ENCODE measurements at places on chromosomes 2 and 18. TPM values are rescaled to one million over a fixed set of nuclear protein-coding genes. Genes with fewer than 3 reads are reported as not detected.

The CPS1 gene
- 2.6 TPM for total RNA-seq

The CD8B2 gene
- total RNA-seq = 4.4 TPM

DNA sequence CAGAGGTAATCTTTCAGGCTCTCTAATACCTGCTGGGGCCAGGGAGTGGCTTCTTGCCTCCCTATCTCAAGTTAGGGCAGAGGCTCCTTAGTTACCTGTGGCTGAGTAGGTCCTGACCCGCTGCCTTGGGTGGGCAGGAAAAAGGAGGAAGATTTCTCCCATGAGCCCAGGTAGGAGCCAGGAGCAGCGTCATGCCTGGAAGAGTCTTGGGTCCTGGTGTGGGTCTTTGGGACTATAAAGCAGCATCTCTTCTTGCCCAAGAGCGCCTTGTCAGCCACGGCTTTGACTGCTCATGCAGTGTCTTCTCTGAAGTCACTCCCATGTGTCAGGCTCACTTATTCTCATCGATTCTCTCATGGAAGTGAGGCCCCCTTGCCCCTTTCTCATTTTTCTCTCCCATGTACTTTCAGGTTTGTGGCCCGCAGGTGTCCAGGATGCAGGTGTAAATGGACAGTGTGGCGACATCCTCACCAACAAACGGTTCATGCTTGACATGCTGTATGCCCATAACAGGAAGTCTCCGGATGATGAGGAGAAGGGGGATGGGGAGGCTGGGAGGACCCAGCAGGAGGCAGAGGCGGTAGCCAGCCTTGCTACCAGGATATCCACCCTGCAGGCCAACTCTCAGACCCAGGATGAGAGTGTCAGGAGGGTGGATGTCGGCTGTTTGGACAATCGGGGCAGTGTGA lies 111.2 kb downstream of the TPGS2 start:
- no peak for DNase-seq

- no peak for DNase-seq
Observed at GRCh38 chr18:9772847-9773677, 65.0 kb downstream of the RAB31 start.

- DNase-seq = no peak
Observed at GRCh38 chr2:43592443-43592842, 3.4 kb downstream of the THADA start.

DNA sequence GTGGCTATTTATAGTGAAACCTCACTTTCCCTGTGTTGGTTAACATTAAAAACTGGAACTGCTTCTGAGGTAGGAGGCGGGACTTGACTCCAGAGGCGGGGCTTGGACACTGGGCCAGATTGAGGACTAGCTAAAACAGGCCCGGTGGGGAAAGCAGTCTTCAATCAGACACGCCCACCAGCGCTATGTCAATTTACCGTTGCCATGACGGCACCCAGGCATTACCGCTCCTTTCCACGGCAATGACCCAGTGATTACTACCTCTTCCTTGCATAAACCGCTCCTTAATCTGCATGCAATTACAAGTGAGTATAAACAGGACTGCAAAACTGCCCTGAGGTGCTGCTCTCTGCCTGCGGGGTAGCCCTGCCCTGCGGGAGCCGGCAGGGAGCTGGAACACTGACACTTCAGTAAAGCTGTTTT lies 35.3 kb downstream of the LRRFIP1 start:
- peak; percentile 62 for DNase-seq

DNA sequence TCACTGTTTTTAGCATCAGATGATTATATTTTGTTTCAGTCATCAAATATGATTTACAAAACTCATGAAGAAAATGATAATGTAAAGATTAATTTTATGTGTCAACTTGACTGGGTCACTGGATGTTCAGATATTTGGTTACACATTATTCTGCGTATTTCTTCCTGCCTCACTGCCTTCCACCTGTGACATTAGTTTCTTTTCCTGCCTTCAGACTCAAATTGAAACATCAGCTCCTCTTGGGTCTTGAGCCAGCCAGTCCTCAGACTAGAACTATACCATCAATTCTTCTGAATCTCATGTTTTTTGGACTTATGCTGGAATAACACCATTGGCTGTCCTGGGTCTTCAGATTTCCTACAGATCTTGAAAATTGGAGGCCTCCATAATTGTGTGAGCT lies 96.7 kb downstream of the ZNF385B start:
- DNase-seq = no peak
